ENCODE measurements at places on chromosomes 3 and 15.

DNA sequence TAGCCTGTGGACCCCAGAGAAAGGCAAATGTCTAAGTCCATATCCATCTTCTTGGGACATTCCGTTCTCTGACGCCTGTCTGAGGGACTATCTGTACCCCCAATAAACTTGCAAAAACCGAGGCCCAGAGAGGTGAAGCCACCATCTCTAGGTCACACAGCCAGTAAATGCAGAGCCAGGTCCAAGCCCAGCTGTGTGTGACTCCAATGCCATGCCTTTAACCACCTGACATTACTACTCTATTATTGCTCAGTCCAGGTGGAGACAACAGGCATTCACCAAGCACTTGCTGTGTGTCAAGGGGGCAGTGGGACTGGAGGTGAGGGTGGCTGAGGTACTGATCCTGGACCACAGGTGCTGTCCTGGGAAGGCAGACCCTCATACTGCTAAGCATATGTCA, 25.4 kb downstream of the CYP8B1 start:
- DNase-seq = no peak

- no peak for DNase-seq
Observed at GRCh38 chr15:27086805-27087204, 115.8 kb downstream of the GABRG3 start.

DNA sequence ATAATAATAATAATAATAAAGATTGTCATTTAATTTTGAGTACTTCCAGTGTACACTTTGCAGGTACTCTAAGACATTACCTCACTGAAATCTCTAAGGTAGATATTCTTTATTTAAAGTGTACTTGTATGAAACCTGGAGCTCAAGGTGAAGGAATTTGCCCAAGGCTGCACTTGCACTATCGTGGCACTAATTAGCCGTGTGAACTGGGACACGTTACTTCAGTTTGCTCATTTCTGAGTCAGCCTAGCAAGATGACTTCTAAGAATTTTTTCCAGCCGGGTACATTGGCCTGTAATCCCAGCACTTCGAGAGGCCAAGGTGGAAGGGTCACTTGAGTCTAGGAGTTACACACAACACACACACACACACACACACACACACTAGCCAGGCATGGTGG, 33.5 kb downstream of the MLH1 start:
- no peak for DNase-seq

- no peak for DNase-seq
Observed at GRCh38 chr3:153835540-153835939, 285.6 kb upstream of the ARHGEF26 start.

- DNase-seq = no peak
Observed at GRCh38 chr3:48795997-48796732, 51.5 kb downstream of the PRKAR2A start.

DNA sequence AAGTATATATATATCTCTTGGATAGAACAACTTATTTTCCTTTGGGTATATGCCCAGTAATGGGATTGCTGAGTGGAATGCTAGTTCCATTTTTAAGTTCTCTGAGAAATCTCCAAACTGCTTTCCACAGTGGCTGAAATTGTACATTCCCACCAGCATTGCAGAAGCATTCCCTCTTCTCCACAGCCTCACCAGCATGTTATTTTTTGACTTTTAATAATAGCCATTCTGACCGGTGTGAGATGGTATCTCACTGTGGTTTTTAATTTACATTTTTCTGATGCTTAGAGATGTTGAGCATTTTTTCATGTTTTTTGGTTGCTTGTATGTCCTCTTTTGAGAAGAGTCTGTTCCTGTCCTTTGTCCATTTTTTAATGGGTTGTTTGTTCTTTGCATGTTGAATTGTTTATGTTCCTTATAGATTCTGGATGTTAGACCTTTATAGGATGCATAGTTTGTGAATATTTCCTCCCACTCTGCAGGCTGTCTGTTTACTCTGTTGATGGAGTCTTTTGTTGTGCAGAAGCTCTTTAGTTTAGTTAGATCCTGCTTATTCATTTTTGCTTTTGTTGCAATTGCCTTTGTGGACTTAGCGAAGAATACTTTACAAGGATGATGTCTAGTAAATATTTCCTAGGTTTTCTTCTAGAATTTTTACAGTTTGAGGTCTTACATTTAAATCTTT, 82.7 kb upstream of the NR2F2 start:
- peak; percentile 67 for DNase-seq

DNA sequence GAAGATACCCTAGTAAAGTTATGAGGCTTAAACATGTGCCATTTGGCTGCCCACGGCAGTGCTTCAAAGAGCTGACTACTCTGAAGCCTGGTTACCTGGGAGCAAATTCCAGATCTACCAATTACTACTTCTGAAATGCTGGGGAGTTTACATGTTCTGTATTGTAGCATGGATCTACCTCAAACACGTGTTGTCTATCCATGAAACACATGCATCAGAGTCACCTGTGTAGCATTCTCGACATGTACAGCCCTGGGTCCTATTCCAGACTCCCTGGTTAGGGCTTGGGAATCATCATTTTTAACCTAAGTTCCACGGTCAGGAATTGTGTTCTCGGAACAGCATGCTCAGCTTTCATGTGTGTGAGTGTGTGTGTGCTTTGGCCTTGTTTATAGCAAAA, 599.3 kb upstream of the MDFIC2 start:
- DNase-seq = no peak

GRCh38 chr3:42908675-42909074, 2.7 kb downstream of the ZNF662 start:
- DNase-seq = no peak

DNA sequence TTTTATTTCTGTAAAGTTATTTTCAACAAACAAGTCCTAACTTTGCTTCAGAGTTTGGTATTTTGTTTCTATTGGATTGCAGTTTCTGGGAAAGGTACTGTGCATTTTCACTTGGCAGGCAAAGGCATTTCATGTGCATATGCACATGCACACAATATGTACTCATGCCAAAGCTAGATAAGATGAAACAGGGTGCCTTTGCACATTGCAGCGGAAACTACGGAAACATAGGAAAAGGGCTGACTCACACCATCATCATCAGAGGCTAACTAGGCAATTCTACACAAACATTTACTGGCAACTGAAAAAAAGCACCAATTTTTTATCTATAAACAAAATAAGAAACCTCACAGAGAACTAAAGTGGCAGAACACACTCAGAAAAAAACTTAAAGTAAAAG, 550.6 kb upstream of the NECTIN3 start:
- DNase-seq = peak; percentile 89

- no peak for DNase-seq
Observed at GRCh38 chr3:158220575-158220974, 110.7 kb downstream of the RSRC1 start.

DNA sequence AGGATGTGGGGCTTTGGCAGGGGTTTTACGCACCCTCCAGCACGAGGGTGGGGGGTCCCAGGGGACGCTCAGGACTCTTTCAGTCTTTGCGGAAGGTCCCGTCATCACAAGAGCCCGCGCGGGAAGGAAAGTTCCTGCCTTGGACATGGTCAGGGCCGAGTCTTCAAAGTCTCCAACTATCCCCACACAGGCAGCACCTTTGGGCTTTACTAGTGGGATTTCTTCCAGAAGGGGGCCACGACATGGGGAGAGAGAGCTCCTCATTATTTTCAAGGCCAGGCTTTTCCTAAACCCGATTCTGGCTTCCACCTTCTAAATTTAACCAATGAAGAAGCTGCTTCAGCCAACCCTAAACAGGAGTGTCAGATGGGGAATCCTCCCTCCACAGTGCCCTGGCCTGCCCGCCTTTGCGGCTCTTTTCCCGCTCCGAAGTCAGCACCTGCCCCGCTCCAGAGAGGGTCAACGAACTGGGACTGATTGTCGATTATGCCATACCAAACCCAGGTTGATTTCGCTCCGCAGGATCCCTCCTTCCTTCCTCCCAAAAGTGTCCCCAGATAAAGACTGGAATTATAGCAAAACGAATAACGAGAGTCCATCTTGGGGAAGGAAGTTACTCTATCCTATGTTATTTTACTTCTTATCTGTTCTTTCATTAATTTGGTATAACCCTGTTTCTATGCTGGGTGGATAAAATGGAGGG, 11.0 kb downstream of the SHOX2 start:
- no peak for DNase-seq

DNA sequence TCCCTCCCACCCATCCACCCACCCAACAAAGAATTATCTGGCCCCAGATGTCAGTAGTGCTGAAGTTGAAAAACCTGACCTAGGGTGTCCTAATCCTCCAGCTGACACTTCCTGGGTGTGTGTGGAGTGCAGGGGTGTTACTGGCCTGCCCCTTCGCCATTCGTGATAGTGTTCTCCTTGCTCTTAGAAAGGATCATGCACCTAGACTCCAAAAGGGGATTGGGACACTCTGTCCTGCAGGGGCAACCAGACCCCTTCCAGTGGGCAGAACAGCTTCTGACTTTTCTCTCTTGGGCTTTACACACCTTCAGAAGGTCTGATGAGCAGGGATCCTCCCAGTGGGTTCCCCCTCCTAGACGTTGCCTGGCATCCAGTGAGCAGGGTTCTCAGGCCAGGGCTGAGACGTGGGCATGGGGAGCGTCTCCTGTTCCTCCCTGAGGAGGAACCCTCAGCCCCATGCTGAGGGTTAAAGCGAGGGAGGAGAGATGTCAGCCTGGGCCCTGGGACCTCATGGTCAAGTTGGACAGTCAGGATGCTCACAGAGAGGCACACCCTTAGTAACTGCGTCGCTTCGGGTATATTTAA, 75.0 kb downstream of the AAGAB start:
- DNase-seq = no peak

GRCh38 chr15:40075298-40076044, 33.2 kb downstream of the BMF start:
- no peak for DNase-seq

DNA sequence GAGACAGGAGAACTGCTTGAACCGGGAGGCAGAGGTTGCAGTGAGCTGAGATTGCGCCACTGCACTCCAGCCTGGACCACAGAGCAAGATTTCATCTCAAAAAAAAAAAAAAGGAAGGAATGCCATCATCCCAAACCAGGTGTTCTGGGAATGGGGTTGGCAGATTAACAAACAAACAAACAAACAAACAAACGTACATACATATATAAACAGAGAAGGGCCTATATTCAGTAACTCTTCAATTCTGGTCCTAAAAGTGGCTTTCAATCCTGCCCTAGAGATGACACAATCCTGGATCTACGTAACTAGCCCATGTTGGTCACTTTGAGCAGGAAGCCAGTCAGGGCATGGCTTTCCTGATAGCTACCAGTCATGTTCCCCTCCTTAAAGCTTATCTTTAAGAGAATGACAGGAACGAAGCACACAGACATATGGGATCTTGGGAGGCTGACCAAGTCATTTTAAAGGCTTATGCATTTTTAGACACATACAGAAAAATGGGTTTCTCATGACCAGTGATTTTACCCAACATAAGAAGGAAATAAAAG, 29.9 kb upstream of the RAB11A start:
- no peak for DNase-seq

GRCh38 chr15:58312031-58312430, 119.8 kb upstream of the LIPC start:
- DNase-seq = no peak

DNA sequence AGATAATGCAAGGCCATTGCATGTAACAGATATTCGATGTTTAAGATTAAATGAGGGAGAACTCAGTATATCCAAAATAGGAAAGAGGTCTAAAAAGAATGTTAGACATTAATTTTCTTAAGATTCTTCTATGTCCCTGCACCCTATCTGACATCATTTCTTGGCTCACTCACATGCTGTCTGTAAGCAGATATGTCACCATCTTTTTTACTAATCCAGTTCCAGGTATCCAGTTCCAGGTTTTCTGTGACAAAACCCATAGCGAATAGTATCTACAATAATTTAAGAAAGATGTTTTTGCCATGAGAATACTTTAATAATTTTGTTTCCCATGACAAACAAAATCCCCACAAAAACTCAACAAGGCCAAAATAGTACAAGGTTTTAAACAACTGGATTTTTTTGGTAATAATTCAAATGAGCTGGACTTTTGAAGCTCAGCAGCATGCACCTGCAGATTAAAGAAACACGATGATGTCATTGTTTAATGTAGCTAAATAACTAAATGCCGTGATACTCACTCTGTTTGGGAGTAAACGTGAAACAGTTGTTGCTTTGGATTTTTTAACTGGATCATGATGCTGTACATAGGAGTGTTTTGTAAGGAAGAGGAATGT, 867.6 kb downstream of the EPHA3 start:
- DNase-seq = no peak

DNA sequence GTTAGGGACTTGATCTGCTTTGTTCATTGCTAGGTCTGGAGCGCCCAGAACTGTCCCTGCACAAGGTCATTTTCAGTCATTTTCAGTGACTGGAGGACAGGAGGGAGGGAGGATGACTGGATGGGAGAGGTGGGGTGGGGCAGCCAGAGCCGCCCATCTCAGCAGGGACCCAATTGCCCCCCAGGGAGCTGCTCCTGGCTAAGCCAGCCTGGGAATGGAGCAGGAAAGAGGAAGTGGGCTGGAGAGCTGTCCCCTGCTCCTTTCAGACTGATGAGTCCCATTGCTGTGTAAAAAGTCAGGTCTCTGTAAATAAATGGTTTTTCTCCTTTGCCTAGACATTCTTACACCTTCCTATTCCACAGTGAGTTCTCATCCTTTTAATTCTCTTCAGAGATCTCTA, 98.4 kb upstream of the RAD18 start:
- no peak for DNase-seq

DNA sequence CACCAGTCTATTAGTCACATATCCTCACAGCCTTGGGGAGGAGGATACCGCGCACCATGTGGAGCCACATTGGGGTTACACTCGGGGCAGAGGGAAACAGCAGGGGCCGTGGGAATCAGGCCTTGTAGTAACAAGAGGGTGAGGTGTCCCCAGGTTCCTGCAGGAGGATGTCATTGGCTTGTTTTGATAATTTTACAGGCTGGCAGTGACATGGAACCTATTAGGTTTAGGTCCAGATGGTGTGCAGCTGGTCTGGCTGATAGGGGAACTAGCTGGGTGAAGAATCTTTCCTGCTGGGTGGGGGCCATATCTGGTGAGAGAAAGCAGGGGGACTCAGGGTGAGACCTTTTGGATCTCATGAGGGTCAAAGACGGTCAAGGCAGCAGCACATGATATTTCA, 9.8 kb upstream of the MEF2A start:
- DNase-seq = no peak

- DNase-seq = no peak
Observed at GRCh38 chr15:65521350-65521749, 3.9 kb upstream of the DPP8 start.

DNA sequence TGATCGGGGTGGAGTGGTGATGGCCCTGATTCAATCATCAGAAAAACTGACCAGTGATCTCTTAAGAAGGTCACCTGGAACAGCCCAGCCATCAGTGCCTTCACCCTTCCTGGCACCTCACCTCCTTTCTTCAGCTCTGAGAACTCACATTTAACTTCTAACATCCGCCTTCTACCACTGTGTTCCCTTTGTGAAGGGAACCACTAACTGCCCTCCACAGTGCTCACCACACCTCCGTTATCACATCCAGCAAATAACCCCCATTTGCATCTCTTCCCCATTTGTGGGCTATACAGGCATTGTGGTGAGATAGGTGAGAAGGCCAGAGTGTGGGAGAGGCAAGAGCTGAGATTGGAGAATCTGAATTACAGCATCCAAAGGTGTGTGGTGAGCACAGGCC, 107.4 kb downstream of the PLCL2 start:
- no peak for DNase-seq

GRCh38 chr3:133301194-133301593, 98.7 kb upstream of the BFSP2 start:
- peak; percentile 88 for DNase-seq

GRCh38 chr15:74988007-74988800, 7.2 kb upstream of the SCAMP5 start:
- peak; percentile 26 for DNase-seq

GRCh38 chr3:13176445-13176844, 103.2 kb upstream of the IQSEC1 start:
- no peak for DNase-seq

Measured in fibroblast of upper back skin (primary cell).